ENCODE measurements at places on chromosomes 11 and 22. TPM values are rescaled to one million over a fixed set of nuclear protein-coding genes. Genes with fewer than 3 reads are reported as not detected.

Gene OR51B4
- not detected for total RNA-seq

Gene ART1
- not detected for total RNA-seq

Gene GGTLC3
- not detected for total RNA-seq

Gene MS4A3
- total RNA-seq = not detected

Gene TRIM49
- total RNA-seq = not detected
